ENCODE measurements at places on chromosomes 1 and 21.

- DNase-seq: no peak
Measured at GRCh38 chr1:41362749-41363590, 1.7 kb downstream of the FOXO6 start.

DNA sequence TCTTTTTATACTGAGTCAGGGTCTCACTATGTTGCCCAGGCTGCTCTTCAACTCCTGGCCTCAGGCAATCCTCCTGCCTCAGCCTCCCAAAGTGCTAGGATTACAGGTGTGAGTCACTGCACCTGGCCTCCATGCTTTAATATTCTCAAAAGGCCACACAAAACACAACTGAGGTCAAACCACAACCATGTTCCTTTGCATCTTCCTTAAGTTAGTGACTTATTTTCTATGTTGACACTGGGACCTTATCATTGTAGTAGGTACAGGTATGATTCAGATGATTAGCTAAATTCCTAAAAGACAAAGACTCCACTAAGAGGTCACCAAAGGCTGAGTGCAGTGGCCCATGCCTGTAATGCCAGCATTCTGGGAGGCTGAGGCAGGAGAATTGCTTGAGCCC, 131.9 kb upstream of the ATP1B1 start:
- DNase-seq: no peak

DNA sequence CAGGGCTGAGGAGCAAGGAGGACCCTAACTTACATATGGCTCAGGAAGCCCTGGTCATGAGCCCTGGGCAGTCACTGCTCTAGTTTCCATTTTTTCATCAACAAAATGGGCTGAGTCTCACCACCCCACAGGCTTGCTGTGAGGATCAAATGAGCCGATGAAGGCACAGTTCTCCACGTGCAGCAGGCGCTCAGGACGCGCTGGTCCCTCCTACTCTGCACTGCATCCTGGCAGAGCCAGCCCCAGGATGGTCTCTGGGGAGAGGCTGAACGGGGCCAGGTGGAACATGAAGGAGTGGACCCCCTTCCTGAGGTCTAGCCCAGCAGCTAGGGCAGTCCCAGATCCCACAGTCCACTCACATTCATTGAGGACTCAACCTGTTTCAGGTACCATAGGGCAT, 349.3 kb downstream of the PTPRU start:
- DNase-seq: no peak

- peak; percentile 61 for DNase-seq
Measured at GRCh38 chr1:233061265-233061664, 110.9 kb downstream of the NTPCR start.

- DNase-seq: no peak
Measured at GRCh38 chr1:185556561-185556960, 177.6 kb upstream of the HMCN1 start.
